ENCODE measurements at places on chromosomes 2 and 18. TPM values are rescaled to one million over a fixed set of nuclear protein-coding genes. Genes with fewer than 3 reads are reported as not detected.

Gene NAT8
- not detected for total RNA-seq

Gene PTH2R
- total RNA-seq = not detected

Gene DNER
- 0.44 TPM for total RNA-seq

Gene GNAL
- 0.15 TPM for total RNA-seq

Gene SDC1
- 57.6 TPM for total RNA-seq

Gene GALNT14
- total RNA-seq = 0.66 TPM

Gene DSG1
- total RNA-seq = not detected

Gene NYAP2
- not detected for total RNA-seq

Data from smooth muscle cell of trachea (primary cell).